ENCODE measurements at places on chromosomes 6 and 20.

GRCh38 chr20:19522071-19522801, 235.8 kb upstream of the RIN2 start:
- no peak for DNase-seq

GRCh38 chr6:151078655-151079054, 161.1 kb upstream of the AKAP12 start:
- no peak for DNase-seq

DNA sequence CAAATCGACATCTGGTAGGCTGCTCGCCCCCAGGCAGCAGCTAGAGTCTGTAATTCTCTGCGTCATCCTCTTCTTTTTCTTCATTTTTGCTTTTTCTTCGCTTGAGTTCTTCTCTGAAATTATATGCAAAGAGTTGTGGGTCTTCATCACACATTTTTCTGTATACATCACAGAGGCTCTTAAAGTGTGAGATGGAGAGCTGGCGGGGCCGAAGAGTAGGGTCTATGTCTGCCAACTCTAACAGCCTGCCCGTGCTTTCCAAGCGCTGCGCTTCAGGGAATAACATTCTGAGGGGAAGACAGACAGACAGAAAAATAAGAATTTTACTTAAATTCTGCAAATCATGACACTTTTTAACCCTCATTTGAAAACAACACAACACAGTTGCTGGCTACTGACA, 6.0 kb upstream of the CLDN20 start:
- no peak for DNase-seq

GRCh38 chr6:5442916-5443315, 181.6 kb downstream of the FARS2 start:
- no peak for DNase-seq

- peak; percentile 89 for DNase-seq
These were observed 585 bp upstream of the DSE start for GRCh38 chr6:116369964-116370759.

DNA sequence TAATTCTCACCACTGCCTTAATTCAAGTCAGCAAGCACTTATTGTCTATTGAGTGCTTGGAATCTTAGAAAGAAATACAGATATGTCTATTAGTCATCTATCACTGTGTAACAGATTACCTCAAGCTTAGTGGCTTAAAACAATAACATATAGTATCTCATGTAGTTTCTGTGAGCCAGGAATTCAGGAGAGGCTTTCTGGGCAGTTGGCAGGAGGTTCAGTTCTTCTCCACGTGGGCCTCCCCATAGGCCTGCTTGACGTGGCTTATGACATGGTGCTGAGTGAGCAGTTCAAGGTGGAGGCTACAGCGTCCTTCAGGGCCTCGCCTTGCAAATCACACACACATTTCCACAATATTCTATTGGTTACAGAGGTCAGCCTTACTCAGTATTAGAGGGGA, 69.7 kb downstream of the DTD1 start:
- no peak for DNase-seq

GRCh38 chr6:139472351-139473015, 98.0 kb upstream of the CITED2 start:
- no peak for DNase-seq

DNA sequence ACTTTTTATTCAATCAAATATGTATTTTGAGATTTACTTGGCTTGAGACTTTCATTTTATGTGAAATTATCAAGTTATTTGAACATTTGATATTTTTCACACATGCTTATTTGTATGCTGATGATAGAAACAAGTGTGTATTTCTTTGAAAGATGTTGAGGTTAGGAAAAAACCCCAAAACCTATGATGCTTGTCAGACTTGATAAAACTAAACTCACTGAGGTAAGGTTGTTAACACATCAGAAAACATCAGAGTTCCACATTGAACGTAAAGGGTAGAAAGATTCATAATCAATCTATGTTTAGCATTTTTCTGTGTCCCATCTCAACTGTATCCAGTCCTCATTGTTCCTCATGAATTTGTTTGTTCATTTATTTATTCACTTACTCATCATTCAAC, 12.2 kb downstream of the SF3B5 start:
- DNase-seq: no peak

DNA sequence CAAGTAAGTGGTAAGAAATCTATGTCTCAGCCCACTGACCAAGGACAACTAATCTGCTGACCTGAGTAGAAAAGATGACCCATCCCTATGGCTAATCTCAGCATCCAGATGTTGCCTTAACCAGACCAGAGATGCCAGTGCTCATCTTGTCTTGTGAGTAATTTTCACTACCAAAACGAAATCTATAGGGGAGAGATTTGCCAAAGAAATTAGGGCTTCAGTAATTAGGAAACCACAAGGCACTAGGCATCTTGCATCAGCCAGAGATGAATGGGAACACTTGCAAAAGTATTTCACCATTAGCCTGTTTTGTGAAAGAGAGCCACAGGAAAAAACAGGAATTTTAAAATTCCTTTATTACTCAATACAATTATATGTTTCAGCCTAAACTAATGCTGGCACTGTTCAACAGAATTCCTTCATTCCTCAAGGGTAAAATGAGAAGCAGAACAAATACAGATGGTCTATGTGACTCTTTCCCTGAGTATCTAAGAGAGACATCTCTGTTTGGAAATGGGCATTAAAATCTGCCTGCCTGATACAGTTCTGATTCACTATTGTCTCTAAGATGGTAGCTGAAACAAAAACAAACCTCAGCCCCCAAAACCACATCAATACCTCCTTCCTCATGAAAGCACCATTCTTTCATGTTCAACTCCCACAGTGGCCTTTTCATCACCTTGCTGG, 87.8 kb downstream of the GMDS start:
- DNase-seq: peak; percentile 46

DNA sequence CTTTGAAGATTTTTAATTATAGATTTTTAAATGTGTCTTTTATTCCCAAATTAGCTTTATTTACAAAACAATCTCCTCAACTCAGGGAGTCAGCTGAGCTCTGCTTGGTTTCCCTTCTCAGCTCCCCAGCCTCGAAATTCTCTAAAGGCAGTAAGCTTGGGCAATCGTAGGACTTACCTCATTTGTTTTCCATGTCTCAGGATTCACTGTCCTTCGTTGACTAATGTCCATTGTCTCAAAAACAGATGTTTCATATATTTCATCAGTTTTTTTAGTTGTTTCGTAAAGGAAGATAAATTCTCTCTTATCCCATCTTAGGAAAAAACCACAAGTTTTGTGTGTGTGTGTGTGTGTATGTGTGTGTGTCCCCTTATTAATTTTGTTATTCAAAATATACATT, 102.2 kb upstream of the ADGRF1 start:
- DNase-seq: no peak

DNA sequence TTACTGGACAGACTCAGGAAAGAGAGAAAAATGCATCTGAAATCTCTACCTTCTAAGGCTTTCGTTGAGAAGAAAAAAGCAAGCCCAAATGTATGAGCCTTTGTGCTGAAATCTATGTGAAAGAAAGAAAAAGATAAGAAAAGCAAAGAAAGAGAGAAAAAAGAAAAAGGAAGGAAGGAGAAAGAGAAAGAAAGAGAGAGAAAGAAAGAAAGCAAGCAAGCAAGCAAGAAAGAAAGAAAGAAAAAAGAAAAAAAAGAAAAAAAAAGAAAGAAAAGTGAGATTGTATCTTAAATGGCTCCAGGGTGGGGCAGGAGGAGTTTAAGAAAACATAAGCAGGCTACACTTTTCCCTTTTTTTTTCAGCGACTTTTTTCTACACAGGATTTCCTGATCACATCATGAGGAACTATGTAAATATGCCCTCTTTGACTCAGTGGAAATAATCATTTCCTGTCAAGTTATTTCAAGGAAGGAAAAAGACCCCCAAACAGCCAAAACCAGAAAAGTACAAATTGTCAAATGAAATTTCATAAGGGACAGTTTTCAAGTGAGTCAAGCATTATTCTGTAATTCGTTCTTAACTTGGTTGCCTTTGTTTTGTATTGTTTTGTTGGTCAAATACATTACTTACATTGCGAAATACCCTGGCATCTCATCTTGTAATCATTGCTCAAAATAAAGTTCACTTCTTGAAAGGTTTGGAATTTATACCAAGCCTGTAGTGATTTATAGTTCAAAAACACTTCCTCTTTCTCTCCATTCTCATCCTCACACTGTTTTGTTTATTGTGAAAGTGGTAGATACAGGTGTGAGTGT, 79.5 kb upstream of the RNF217 start:
- peak; percentile 56 for DNase-seq

DNA sequence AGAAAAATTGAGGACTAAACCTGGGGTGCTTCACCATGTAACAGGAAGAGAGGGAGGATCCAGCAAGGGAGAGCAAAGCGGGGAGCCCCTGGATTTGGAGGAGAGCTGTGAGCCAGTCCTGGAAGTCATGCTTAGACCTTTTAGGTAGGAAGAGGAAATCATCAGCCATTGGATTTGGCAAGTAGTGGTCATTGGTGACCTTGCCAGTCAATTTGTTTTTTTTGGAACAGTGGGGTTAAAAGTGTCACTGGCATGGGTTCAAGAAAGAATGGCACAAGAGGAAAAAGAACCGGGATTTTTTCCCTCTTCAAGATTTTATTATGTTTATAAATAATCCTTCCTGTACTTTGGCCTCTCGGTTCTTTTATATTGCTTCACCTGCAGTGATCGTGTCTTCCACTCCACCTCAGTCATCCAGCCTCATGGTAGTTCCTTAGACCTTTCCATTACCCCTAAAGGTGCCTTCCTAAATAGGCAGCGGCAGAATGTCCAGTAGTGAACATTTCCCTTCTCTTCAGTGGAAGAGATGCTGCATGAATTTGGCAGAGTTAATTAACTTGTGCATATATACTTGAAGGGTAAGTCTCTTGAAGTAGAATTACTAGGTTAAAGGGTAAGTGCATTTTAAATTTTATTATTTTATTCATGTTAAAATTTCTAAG, 124.7 kb downstream of the QKI start:
- no peak for DNase-seq

DNA sequence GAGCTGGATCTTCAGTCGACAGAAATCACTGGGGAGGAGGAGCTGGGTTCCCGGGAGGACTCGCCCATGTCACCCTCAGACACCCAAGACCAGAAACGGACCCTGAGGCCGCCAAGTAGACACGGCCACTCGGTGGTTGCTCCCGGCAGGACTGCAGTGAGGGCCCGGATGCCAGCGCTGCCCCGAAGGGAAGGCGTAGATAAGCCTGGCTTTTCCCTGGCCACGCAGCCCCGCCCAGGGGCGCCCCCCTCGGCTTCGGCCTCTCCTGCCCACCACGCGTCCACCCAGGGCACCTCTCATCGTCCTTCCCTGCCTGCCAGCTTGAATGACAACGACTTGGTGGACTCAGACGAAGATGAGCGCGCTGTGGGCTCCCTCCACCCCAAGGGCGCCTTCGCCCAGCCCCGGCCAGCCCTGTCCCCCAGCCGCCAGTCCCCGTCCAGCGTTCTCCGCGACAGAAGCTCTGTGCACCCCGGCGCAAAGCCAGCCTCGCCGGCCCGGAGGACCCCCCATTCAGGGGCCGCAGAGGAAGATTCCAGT, 63.0 kb downstream of the FNDC1 start:
- DNase-seq: no peak

- DNase-seq: no peak
These were observed 44.7 kb downstream of the SLC35F1 start for GRCh38 chr6:117951783-117952182.

DNA sequence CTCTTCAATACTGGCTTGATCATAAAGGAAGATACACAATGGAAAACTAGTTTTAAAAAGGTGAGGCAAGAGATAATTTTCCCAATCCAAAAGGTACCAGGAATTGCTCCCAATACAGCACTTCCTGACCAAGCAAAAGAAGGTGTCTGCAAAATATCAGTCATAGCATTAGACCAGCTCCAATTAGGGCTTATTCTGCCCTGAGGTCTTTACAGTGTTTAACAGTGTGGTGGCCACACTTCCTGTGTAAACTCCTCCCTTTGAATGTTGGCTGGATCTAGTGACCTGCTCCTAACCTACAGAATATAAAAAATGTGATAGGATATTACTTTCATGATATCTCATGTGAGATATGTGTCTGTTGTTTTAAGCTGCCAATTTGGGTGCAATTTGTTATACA, 57.1 kb upstream of the BTN3A2 start:
- DNase-seq: no peak

GRCh38 chr6:33965766-33966165, 162.0 kb upstream of the MLN start:
- DNase-seq: no peak

GRCh38 chr6:142294679-142295078, 7.1 kb upstream of the ADGRG6 start:
- DNase-seq: no peak

DNA sequence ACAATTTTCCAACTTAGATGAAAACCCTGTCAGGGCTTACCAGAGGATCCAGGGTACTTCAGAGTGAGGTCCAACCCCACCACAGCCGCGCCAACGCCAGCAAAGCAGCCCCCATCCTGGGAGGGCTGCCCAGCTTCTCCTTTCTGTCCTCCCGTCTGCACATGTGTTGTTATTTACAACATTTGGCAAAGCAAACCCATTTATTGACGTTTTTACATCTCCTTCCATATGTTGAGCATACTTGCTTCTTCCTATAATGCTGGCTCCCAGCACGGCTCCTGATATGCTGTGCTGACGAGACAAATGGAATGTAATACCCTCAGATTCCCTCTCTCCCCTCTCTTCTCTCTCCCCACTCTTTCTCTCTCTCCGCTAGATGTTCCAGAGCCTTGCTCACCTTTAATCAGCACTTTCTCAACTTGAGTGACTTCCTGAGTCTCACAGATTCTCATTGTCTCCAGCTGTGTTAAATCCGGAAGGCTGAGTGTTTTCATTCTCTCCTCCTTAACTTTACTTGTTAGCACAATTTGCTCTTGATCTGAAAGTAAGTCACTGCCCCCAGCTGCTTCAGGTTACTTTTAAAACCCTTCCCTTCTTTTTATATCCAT, 22.7 kb downstream of the RCAN2 start:
- DNase-seq: no peak

DNA sequence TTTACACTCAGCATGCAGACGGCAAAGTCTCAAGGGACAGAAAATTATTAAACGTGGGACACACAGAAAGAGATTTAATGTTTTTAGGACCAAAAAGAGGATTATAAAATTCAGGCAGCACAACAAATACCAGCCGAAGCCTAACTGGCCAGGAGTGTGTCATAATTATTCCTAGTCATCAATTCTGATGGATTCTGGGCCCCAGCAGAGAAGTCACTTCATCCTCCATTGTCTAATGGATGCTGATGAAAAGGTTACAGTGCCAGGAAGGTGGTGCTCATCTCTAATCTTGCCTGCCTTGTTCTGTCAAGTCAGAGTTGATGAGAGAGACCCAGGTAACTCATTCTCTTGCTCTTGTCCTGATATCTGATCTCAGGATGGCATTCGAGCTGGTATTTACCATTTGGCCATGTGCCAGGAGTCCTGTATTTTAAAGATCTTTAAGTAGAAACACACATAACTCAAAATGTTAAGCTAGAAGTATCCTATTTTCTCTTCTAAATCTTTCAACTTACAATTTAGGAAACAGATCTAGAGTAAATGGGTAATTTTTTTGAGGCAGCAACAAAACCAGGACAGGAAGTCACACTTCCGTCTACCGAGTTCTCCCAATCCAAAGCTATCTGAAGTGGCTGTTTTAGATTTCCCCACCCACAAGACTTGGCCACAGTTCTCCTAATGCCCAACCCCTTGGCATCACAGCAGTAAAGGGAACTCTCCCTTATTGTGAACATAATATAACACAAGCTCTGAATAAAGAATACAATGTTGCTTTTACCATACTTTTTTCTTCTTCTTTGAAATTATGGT, 50.0 kb downstream of the ADAT2 start:
- no peak for DNase-seq

Data from foreskin keratinocyte (primary cell).